ENCODE measurements at places on chromosomes 7 and 10.

DNA sequence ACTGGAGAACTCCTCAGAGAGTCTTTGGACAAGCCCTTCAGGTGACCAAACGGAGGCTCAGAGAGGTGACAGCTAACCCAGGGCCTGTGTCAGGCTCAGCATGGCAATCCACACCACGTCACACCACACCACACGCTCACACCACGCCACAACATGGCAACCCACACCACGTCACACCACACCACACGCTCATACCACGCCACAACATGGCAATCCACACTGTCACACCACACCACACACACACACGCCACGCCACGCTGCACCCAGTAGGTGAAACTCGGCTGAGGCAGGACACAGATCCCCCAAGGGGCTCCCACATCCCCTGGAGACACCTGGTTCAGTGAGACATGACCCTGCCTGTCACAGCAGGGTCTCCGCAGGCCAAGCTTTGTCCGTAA lies 107.3 kb downstream of the PDGFA start:
- DNase-seq, result peak; percentile 20

DNA sequence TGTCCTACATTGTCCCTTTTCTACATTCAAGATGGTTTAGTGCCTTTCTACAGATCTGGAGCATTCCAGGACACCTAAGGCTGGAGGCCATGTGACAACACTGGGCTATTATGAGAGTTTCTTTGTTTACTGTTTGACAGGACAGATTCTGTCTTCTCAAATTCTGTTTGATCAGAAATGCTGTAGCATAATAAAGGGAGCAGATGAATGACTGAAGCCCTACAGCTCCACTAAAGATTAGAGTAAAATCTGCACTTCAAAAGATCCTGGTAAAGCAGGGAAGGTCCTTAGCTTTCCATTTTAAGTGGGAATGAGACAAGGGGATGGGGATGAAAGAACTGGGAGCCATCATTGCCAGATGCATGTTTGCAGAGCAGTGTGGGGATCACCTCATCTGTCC lies 38.4 kb downstream of the TMEM229A start:
- DNase-seq, result no peak

DNA sequence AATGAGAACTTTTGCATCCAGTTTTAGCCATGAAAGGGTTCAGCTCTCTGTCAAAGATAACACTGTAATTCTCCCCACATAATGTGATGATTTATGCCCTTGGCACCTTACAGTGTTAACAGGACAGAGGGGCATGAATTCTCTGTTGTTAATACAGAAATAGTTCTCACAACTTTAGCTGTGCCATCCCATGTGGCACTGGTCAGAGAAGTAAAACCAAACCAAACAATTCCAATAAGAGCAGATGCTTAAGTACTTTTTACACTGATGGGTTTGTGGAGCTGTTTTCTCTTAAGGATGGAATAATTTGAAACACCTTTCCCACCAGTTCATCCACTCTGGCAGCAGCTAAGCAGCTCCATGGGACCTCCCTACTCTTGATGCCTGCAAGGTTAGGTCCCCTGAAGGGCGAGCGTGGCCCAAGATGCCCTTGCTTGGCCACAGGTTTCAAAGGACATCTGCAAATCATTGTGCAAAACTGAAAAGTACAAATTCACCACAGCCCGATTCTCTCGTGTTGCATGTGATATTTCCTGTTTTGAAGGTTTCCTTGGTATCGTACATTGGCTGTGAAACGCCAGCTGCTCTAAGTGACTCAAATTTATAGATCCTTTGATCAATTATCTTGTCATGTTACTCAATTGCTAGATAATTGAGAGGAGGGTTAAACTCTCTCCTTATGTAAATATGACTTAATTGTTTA lies 82.5 kb upstream of the CREB5 start:
- no peak for DNase-seq

DNA sequence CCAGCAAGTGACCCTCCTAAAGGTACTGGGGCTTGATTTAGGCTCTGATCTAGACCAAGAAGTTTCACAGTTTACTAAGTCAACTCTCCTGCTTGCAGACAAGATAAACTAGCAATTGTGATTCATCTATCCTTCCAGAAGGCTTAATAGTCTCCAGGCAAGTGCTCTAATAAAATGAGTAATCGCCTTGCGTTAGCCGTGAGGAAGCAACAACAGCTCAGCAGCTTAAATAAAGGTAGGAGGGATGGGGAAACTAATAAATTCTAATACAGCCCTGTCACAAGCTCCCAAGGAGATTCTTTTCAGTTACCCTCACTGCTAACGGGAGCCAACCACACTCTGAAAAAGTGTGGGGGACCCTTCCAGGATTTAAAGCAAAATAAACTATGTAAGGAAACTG lies 48.4 kb downstream of the FRMD4A start:
- DNase-seq, result no peak

- no peak for DNase-seq
These were observed 168.7 kb upstream of the ZNF32 start for GRCh38 chr10:43817368-43817767.

DNA sequence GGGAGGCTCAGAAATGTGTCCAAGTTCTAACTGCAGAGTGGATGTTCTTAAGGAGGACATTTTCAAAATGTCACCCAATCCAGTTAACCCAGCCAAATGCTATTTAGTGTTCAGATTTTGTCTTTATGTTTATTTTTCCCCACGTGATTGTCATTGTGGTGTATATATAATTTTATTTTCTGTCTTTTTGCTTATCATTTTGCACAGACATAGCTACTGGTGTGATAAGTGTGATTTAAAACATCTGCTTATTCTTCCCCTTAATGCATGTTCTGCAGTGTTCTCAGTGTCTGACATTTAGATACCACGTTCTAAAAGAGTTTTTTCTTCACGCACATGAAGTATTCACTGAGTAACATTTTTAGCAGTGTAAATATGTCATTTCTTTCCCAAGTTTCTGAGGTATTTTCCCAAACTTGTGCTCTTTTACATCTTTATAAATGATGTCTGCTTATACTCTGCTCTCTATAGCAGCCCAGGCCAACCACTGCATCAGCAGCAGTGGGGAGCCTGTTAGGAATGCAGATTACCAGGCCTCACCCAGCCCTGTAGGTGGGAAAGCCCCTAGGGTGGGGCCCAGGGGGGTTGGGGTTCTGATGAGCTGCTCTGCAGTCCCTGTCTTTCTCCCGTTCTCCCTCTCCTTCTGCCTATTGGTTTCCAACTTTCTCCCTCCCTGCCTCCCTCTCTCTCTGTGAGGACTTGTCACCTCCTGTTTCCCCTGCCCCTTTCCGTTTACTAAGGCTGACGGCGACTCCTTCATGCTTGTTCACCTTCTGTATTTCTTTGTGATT lies 20.8 kb downstream of the ADCY1 start:
- DNase-seq, result peak; percentile 41

DNA sequence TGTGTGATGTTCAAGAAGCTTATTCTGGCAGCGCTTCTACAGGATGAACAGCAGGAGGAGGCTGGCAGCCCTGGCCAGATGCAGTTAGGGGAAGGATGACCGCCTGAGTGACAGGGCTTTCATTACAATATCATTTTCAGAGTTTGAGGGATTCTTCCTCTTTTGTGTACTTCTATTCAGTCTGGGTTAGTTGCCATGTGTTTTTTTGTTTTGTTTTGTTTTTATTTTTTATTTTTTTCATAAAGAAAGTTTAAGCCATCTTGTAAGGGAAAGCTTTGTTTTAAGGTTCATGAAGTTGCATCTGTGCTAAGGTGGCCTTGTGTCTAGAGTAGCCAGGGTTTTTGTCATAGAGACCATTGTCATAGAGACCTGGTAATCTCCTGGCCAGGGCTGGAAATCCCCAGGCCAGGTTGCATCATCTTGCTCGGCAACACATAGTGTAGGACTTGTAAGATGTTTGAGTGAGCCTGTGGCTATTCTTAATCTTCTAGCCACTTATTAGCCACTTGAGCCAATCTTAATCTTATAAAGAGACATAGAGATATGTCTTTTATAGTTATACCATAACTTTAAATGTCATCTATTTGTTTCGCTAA lies 230.5 kb upstream of the TMEM229A start:
- DNase-seq, result no peak

- no peak for DNase-seq
These were observed 97.5 kb downstream of the CTBP2 start for GRCh38 chr10:125062914-125063230.
